SJSA1 (cell line): ENCODE measurements at places on chromosomes 1 and 21. TPM values are rescaled to one million over a fixed set of nuclear protein-coding genes. Genes with fewer than 3 reads are reported as not detected.

DNA sequence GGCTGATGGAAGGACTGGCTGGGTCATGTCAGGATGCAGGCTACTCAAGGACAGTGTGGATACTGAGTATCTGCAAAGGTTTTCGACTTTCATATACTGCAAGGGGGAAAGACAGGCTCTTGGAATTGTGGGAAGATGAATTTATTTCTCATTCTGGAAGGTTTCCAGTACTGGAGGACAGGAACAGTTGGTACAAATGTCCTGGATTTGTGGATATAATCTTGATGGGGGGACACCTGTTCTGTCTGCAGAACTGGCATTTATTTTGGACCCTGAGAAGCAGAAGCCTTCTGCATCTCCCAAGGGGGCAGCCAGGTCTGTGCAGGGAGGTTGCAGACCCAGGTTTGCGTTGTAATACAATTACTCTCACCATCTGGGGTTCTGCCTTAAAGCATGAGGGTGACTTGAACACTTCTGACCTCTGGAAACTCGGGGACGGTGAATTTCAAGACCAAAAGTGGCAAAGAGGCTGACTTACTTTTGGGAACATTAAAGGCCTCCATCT lies 65.8 kb downstream of the NOS1AP start:
- no peak for DNase-seq

Gene PLA2G2D
- total RNA-seq: not detected in 2 replicates

Gene SAMD13
- total RNA-seq: 1.3 TPM in 1 of 2 replicates, not detected in the other

Gene CELA3A
- not detected in 2 replicates for total RNA-seq

Gene LMO4
- total RNA-seq: 22.7 and 70.5 TPM in 2 replicates

DNA sequence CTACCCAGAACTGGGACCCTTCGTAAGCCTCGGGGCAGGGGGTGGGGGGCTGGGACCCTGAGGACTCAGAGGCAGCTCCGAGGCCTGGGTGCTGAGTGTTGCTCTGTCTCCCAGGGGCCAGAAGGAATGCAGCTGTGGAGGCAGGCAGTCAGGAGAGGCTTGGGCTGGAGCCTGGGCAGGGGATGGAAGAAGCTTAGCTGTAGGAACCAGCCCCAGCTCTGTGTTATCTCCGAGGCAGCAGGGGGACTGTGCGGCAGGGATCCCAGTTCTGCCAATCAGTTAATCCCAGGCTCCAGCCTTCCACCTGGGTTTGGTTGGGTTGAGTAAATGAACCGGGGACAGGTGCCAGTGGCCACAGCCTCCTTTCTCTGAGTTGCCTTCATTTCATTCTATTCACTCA lies 8.2 kb upstream of the GRIK3 start:
- no peak for DNase-seq
